Activated gamma-delta T cell (primary cell): ENCODE measurements at places on chromosomes 3 and 15.

DNA sequence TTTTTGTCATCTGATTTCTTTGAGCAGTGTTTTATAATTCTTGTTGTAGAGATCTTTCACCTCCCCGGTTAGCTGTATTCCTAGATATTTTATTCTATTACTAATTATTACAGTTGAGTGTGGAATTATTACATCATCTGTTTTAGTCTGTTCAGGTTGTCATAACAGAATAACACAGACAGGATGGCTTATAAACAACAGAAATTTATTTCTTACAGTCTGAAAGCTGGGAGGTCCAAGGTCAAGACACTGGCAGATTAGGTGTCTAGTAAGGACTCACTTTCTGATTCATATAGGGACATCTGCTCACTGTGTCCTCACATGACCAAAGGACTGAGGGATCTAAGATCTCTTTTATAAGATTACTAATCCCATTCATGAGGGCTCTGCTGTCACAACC, 121.3 kb upstream of the THBS1 start:
- no peak for DNase-seq

- no peak for DNase-seq
Observed at GRCh38 chr3:48001991-48002390, 14.2 kb downstream of the MAP4 start.

GRCh38 chr15:58748852-58749531, 515 bp downstream of the ADAM10 start:
- peak; percentile 34 for DNase-seq

DNA sequence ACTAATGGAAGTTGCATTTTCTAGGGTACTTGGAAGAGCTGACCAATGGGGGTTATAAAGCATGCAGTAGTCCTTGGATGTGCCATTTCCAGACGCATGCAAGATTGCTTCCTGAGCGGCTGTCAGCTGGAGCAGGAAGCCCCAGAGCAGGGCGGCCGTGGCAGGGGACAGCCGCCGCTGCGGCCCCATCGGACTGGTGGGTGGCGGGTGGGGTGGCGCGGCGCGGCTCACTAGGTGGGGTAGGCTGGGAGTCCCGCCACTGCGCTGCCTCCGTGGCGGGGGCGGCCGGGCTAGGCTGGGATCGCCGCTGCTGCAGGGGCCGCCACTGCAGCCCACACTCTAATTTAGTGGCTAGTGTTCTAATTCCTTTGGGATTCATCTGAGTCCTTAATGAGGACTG, 56.5 kb upstream of the FGF7 start:
- no peak for DNase-seq

GRCh38 chr3:185606196-185606595, 20.1 kb downstream of the SENP2 start:
- DNase-seq: no peak

GRCh38 chr3:137134431-137134830, 176.6 kb downstream of the IL20RB start:
- no peak for DNase-seq

DNA sequence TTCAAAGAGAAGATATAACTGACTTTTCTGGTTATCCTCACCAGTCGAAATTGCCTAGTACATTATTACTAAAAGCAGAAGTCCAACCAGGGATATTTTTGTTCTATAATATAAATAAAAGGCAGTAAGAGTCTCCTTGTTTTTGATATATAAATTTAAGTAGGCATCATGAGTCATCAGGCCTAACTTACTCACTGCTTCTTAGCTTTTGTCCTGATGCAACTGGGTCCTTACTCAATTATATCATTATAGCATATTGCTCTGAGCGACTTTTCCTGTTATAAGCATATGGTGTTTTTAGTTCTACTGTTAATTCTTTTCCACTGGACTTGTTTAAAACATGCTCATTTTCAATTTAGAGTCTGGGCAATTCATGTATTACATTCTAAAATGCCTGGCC, 910.1 kb downstream of the MCTP2 start:
- no peak for DNase-seq

DNA sequence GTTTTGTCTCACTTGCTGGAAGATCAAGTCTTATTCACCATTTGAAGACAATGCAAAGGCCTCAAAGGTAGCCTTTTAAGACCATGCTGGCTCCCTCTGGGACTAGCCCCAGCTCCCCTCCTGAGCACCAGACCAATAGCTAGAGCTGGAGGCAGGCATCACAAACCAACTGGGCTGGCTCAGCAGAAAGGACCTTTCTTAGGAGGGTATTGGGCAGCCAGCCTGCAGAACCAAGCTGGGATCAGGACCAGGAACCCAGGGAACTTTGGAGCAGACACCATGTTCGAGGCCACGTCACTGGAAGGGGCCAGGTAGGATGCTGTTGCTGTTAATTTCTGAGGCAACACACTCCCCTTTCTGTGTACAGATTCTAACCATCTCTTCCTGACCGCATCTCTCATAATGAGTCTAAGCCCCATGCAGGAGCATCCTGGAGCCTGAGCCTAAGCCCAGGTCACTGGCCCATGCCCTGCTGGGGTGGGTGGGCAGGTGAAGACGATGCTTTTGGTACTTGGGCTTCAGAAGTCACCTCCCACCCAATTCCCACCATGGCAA, 81.4 kb upstream of the KLF13 start:
- DNase-seq: no peak

GRCh38 chr3:106329521-106329920, 460.7 kb upstream of the CBLB start:
- no peak for DNase-seq

DNA sequence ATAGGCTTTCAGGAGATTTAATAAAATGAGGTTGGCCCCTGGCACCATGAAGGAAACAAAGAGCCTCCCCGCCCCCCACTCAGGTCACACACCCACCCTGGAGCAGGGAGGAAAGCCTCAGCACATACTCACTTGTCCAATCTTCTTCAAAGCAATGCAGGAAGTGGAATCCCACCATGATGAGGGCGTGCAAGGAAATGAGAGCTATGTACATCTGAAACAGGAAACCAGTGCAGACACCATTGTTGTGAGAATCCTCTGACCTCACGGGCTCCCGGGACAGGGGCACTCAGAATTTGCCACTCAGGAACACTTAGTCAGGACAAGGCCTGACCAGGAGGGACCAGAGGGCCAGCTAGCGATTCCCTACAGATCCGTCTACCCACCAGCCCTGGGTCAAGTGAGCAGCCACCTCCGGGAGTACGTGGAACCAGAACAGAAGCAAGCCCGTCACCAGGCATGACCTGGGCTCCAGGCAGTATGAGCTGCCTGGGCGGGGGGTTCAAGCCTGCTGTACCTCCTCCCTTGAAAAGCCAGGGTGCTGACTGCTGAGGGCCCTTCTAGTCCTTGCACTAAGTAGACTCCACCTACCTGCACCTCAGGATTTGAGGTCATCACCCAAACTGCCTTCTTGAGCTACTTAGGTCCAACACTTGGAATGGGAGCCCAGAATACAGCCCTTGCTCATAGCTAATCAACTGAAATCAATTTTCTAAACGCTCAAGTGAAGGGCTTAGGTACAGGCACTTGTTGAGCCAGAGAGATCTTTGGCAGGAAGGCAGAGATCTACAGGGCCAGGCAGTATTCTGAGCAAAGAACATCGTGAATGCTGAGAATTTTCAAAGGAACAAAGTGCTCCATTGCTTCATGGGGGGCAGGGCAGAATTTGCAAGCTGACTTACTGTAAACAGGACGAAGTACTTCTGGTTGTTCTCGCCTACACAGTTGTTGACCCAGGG, 42.7 kb downstream of the ZDHHC3 start:
- DNase-seq: no peak

DNA sequence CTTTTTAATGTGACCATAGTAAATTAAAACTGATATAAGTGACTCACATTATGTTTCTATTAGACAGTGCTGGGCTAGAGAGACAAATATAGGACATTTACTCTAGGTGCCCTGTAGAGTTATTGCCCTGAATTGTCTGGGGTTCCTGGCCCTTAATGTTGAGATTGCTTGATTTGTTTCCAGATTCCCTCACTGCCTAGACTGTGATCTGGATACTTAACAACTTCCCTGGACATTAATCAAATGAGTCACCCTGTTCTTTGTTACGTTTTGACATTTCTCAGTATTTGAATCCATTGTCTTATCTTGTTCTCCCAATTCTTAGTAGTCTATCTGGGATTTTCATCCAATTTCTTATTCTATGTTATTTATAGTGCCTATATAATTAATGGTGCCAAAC, 65.8 kb downstream of the DTWD1 start:
- DNase-seq: no peak

GRCh38 chr3:114880078-114880477, 267.0 kb downstream of the ZBTB20 start:
- no peak for DNase-seq

- DNase-seq: no peak
Observed at GRCh38 chr15:57504599-57504940, 87.1 kb upstream of the MYZAP start.
